ENCODE measurements at places on chromosomes 6 and 20.

DNA sequence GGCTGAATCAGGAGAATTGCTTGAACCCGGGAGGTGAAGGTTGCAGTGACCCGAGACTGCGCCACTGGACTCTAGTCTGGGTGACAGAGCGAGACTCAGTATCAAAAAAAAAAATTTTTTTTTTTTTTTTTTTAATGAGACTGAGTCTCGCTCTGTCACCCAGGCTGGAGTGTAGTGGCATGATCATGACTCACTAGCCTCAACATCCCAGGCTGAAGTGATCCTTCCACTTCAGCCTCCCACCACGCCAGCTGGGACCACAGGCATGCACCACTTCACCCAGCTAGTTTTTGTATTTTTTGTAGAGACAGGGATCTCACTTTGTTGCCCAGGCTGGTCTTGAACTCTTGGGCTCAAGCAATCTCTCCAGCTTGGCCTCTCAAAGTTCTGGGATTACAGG is 53.3 kb downstream of the MYO6 start:
- DNase-seq = no peak

DNA sequence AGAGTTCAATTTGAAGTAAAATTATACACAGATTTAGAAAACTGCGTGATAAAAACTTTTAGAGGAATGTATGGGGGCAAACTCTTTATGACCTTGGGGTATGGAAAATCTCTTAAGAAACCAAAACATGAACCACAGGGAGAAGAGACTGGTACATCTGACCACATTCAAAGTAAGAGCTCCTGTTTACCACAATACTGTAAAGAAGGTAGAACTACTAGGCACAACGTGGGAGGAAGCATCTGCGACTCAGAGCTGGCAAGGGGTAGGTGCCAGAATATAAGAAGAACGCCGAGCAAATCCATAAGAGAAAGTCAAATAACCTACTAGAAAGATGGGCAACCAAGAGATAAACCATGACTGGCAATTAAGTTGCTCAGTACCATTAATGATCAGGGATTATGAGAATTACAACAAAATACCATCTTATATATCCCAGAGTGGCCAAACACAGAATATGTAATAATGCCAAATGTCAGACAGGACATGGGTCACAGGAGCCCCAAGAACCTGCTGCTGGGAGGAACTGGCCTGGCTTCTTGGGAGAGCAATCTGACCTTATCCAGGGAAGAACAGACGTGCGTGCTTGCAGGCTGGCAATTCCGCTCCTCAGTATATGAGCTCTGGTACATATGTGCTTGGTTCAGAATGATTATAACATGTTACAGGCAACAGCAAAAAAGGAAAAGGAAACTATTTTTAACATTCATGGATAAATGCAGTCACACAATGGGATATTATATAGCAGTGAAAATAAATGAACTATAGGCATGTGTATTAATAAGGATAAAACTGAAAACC is 50.2 kb downstream of the INSM1 start:
- no peak for DNase-seq

- DNase-seq = no peak
These were observed 131.5 kb downstream of the INSM1 start for GRCh38 chr20:20499439-20499838.

DNA sequence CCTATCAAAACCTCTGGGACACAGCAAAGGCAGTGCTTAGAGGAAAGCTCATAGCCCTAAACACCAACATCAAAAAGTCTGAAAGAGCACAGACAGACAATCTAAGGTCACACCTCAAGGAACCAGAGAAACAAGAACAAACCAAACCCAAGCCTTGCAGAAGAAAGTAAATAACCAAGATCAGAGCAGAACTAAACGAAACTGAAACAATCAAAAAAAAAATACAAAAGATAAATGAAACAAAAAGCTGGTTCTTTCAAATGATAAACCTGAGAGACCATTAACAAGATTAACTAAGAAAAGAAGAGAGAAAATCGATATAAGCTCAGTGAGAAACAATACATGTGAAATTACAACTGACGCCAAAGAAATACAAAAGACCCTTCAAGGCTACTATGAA is 34.8 kb upstream of the RUNX2 start:
- DNase-seq = no peak

DNA sequence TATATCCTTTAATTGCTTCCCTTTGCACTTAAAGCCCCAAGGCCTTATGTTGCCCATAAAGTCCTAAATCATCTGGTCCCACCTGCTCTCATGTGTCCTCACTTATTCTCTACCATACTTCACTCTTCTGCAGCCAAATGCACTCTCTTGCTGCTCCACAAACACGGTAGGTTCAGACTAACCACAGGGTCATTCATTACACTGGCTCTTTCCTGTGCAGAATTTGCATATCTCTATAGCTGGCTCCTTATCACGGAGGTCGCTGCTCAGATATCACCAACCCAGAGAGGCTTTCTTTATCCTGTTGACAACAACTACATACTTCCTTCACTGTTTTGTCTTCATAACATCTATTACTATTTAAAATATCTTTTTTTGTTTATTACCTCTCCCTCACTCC is 86.8 kb downstream of the MOXD1 start:
- no peak for DNase-seq

DNA sequence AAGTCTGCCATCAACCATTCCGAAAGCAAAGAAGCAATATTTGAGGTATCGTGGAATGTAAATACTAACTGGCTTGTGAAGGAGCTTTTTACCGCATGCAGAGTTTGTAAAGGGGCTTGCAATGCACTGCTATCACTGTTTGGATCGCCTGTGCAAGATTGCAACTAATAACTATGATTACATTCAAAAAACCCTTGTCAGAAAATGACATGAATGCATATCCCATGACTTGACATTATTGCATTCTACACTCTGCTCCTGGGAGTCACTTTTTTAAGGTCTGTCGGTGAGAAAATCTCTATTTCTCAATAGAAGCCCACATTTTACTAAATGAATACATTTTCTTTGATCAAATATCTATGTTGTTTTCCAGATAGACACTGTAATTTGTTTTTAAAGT is 335.4 kb upstream of the SPTLC3 start:
- DNase-seq = no peak

GRCh38 chr6:104509355-104509754 is 350.4 kb downstream of the HACE1 start:
- no peak for DNase-seq

DNA sequence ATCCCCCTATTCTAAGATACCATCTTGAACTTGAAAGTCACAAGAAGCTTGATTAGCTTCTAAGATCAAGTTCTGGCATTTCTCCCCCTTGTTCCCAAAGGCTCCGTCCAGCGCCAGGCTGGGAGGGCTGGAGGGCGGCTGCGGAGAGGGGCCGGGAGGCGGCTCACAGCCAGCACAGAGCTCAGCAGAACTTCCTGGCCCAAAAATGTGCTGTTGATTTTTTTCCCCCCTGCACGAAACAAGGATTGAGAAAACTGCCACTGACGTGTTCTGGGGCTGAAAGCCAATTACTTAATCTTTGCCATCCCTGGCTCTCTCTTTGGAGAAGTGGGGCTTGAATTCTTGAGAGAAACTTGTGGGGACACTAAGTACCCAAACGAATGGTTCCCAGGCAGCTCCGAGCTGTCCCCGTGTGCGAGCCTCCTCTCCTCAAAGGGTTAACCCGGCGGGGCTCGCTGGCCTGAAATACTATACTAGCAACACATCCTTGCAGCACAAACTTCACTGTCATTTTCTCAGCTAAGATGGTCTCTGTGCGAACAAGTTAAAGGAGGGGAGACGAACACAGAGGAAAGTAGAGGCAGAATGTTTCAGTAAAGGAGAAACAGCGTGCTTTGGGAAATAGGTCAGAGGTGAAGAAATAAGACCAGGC is 452 bp downstream of the TRAF3IP2 start:
- no peak for DNase-seq

DNA sequence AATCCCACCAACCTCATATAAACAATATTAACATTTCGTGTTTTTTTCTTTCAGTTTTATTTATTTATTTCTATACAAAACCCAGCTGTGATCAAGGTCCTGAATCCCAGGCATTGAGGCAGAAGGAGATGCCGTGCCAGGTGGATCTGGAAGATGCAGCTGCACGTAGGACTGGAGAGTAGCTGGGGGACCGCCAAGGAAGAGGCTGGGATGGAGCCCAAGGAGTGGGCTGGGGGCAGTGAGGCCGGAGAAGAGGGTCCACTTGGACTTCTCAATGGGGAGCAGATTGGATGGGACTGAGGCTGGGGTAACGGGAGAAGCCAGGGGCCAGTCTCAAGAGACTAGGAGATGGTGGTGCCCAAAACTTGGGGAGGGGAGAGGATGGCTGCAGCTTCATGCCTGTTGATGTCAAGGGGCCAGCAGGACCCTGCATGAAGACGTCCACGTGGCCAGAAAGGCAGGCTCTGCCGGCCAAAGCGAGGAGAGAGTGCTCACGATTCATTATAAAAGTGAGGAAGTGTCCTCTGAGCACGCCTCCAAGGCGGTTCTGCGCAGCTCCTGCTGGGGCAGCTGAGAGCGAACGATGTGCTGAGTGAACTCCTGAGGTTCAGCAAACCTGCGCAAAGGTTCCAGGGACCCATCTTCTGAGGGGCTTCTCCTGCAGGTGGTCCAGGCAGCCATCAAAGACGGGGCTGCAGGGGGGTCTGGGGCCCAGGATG is 110.3 kb downstream of the BMP7 start:
- DNase-seq = no peak

DNA sequence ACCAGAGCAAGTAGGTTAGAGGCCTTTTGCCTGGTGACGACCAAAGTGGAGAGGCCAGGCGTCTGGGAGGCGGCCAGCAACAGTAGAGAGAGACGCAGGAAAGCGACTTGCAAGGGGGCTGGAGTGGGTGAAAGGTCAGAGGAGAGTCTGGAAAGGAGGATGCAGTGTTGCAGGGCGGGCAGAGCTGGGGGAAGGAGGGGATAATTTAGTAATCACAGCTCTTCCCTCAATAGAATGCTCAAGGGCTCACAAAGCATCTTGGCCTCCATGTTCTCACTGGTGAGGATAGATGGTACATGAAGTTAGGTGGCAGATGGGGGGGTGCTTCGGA is 25.2 kb downstream of the TCF15 start:
- DNase-seq = no peak

DNA sequence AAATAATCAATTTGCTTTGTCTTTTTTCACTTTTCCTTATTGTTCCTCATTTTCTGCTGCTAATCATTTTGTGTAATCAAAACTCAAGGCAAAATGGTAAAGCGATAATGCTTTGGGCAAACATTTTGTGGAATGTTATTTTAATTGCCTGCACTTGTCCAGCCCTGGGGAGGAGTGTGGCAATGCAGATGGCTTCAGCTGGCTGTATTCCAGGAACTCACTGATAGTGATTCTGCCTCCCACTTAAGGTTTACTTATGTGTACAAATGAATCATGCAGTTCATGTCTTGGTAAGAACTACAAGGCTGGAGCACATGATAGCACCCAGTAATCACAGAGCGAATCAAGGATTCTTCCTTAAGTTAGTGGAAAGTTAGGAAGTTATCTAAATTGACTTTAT is 107.8 kb downstream of the COL19A1 start:
- DNase-seq = no peak

GRCh38 chr20:37990571-37991151 is 42.6 kb downstream of the TTI1 start:
- DNase-seq = no peak

GRCh38 chr20:25039697-25040437 is 18.1 kb downstream of the ACSS1 start:
- peak; percentile 24 for DNase-seq

DNA sequence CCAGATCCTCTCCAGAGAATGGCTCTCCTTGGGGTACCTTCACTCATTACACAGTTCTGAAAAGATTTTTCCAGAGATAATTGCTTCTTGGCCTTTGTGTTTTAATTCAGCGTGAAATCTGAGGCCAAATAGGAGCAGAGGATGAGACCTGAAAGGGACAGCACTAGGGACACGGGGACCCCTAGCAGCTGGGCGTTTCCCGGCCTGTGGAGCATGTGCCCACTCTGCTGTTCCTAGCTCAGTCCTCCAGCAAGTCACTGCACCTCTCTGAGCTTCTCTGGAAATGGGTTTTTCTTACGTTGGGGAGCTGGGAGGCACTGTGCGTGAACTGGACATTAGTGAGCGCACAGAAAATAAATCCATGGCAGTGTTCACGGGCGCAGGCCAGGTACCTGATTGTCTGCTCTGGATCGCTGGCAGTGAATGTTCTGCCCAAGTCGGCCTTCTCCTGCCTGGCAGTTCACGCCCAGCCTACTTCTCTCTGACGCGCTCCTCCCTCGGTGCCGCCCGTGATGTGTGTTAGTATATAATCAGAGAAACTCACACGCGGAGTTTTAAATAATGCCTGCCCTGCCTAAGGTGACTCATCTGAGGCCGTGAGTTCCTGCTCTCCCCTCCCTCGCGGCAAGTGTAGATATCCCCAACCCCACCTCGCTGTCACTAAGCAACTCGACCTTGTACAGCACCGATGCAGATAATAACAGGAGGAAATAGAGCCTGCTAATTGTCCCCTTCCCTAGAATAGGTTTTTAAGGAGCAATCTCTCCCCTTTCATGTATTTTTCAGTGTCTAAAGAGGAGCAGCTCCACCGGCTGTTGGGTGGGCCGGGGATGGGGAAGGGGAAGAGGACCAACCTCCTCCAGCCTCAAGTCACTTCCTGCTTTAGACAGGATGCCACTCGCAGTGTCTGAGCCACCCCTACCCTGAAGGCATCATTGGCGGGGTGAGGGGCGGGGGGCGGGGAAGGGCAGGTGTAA is 2.7 kb upstream of the TUBB2A start:
- no peak for DNase-seq

- DNase-seq = no peak
These were observed 58.4 kb upstream of the TOP1 start for GRCh38 chr20:40970218-40970617.

DNA sequence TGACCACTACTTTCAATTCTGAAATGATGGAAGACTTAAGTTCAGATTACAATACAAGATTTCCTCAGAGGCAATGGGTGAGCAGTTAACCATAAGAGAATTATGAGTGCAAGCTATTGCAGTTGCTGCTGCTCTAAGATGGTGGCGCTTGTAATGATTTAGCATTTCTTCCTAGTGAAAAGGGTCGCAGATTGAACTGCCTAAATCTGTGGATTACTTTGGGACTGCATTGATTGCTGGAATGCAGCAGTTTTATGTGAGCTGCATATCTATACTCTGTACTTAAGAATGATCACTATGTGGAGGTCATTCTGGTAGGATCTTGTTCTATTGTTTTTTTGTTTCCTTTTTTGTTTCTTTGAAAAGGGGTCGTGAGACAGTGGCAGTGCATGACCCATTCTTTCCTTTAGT is 5.3 kb downstream of the SCAF8 start:
- no peak for DNase-seq

GRCh38 chr6:158384671-158385110 is 72.4 kb downstream of the TULP4 start:
- no peak for DNase-seq
